ENCODE measurements at places on chromosomes 12 and 14.

DNA sequence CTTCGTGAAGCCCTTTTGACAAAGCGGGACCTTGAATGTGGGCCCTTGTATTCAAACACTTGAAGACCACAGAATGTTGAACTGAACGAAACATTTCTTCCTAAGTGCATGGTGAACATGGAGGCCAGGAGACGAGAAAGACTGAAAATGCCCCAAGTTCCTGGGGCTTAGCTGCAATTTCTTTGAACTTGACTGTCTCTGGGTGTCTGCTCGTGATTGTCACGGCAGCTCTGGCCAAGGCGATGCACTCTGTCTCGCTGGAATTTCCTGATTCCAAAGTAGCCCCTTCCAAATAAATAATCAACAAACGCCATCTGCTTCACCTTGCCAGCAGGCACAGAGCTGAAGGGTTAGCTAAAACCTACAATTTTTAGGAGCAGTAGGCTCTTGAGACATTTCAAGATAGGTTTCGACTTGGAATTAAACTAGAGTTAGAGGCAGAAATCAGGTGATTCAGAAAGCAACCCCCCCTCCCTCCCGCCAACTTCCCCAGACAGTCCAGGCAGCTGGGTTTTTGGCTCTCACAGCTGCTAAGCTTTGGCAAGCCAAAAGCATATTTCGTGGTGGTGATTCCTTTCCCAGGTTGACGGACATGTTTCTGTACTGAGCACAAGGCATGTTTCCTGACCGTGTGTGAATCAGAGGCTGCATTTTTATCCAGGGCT is 13.5 kb upstream of the IRF2BPL start:
- no peak for DNase-seq

GRCh38 chr14:96225745-96226151 is 21.1 kb downstream of the BDKRB2 start:
- DNase-seq, result no peak

- no peak for DNase-seq
These were observed 255.8 kb downstream of the ETNK1 start for GRCh38 chr12:22880807-22881206.

- DNase-seq, result no peak
These were observed 8.0 kb upstream of the MYH7 start for GRCh38 chr14:23443411-23443812.

GRCh38 chr14:67480011-67480410 is 8.5 kb downstream of the TMEM229B start:
- DNase-seq, result no peak

GRCh38 chr12:132030367-132031038 is 80.8 kb downstream of the EP400 start:
- no peak for DNase-seq

DNA sequence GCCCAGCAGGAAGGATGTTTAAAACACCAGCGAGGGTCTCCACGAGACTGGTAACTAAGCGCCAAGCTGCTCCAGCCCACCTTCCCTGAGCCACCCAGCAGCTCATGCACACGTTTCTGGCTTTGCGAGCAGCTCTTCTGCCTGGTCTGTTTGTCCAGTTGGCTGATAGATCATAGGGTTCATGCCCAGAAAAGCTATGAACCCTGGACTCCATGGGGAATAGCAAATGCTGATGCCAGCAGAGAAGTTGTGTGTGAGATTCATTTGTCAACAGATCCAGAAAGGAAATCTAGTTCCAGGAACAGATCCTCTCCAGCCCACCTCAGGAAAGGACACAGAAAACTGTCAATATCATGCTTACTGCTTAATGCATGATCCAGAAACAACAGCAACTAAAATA is 28.2 kb upstream of the RIMBP2 start:
- DNase-seq, result no peak

- DNase-seq, result no peak
These were observed 10.5 kb downstream of the AEBP2 start for GRCh38 chr12:19449814-19450213.

DNA sequence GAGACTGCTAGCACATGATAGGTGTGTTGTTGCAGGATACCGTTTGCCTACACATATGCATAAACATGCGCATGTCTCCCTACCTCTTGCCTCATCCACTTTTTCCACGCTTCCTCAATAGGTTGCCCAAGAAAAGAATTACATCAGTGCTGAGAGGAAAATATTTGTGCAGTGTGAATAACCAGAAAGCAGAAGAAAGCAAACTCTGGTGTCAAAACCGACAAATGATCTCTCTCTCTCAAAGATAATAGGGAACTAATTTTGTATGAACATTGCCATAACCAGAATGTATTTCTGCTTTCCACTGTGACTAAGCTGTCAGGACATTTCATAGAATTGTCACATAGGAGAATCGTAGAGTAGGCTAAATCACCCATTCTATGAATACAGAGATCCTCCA is 1.3 kb downstream of the CLEC7A start:
- no peak for DNase-seq

DNA sequence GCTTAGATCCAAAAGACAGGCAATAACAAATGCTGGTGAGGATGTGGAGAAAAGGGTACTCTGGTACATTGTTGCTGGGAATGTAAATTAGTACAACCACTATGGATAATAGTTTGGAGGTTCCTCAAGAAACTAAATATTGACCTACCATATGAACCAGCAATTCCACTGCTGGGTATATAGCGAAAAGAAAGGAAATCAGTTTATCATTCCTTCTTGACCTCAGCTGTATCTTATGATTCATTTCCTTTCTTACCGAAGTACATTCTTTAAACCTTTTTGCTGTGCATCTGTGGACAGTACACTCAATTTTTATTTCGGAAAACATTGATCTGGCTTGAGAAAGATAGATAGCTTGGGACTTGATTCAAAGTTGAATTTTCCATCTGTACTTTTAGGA is 183.2 kb upstream of the LRFN5 start:
- DNase-seq, result no peak

GRCh38 chr12:69792533-69792932 is 32.5 kb upstream of the MYRFL start:
- DNase-seq, result no peak

GRCh38 chr12:119012179-119012578 is 30.8 kb downstream of the SRRM4 start:
- no peak for DNase-seq

- no peak for DNase-seq
These were observed 116.4 kb downstream of the PTPRB start for GRCh38 chr12:70520847-70521246.

GRCh38 chr14:37452323-37452722 is 142.7 kb downstream of the FOXA1 start:
- no peak for DNase-seq

GRCh38 chr12:59787610-59788009 is 191.8 kb downstream of the SLC16A7 start:
- DNase-seq, result no peak

DNA sequence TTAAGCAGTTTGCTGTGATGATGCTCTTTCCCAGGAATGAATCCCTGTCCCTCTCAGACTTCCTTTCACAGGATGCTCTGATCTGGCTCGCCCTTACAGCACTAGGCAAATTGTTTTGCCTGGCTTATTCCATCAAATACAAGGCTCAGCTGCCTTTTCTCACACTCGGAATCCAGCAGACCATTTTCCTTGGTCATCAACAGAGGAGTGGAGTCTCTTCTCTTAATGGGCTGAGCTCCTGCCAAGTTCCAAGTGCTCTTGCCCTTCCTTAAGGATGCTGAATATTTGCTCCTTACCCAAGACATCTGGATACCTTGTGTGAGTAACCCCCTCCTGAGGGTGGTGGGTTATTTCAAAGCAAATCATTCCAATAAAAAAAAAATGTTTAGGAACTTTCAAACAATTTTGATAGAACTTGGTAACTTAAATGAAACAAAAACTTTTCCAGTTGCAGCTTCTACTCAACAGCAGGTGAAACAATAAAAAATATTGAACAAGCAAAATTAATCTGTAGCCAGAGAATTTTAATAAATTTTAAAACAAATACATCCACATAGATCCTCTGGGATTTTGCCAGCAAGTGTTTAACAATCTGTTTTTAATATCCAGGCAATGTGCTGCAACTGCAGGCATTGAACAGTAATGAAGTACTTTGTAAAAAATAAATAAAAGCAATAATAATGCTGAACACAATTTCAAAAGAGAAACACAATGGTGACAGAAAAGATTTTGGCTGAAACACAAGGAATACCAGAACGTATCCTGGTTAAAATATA is 264.0 kb upstream of the FAR2 start:
- no peak for DNase-seq

DNA sequence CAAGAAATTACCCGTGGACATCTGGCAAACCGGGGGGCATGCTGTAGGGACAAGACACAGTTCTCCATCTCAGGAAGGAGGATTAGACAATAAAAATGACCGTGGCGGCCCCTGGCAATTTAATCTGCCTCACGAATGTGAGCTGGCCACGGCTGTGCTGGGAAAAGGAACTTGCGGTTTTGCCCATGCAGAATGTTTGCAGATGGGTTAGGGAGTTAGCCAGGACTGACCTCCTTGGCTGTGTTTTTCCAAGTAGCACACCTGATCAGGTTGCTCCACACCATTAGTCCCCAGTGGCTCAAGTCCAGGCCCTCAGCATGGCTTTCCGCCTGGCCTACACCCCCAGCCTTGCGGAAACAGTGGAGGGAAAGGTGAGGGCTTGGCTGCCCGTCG is 20.8 kb downstream of the TPCN1 start:
- no peak for DNase-seq

Data from stimulated activated CD4-positive, alpha-beta T cell treated with anti-CD3 and anti-CD28 coated beads, Interleukin-1b, Interleukin-23, amount 100 ng/mL, for 24 hours (primary cell).